ENCODE measurements at places on chromosomes 16 and 17.

- DNase-seq, result no peak
These were observed 182.1 kb downstream of the HS3ST3A1 start for GRCh38 chr17:13419676-13420075.

DNA sequence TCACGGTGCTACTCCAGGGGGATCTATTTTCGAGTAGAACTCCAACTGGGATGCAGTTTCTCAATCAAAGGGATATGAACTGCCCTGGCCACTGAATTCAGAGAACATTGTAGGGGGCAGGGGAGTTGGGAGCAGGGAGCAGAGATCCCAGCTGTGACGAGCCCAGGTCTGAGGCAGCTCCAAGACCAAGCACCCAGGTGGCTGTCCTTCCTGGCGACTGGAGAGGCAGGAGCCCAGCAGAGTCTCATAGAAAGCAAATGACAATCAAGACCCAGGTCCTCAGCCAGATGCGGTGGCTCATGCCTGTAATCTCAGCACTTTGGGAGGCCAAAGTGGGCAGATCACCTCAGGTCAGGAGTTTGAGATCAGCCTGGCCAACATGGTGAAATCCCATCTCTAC lies 60.1 kb downstream of the TK2 start:
- DNase-seq, result no peak

GRCh38 chr16:22400900-22401299 lies 26.5 kb upstream of the CDR2 start:
- DNase-seq, result no peak

DNA sequence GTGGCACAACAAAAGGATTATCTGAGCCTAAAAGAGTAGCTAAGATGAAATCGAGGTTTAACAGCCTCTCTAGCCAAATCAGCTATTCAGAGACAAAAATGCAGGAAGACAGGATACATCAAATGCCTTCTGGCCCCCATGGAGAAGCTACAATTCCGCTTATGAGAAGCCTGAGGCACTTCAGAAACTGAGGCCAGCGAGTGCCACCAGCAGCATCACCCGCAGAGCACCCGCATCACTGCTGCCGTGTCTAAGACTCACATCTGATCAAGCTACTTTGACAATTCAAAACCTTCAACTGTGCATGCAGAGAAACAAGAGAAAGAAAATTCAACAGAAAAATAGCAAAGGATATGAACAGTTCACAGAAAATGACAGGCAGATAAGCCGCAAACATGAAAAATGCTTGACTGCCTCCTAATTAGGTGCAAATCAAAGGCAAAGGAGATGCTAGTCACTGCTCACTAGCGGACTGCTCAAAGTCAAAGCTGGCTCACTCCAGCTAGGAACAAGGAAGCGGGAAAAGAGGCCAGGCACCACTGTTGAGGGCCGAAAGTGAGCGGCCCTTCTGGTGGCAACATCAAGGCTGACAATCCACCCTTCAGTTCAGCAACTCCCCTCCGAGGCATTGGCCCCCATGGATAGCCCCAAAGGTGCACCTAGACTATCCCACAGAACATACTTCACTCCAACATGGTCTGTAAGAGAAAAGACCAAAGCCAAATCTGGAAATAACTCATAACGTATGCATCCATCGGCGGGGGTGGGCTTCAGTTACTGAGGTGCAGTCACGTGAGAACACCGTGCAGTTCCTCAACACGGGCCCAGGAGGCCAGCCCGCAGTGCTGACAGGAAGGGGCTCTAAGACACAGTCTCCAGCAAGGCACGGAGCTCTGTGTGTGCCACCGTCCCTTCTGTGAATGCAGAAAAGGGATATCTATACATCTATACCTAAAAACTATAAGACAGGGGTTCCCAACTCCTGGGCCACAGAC lies 12.0 kb downstream of the MTHFSD start:
- DNase-seq, result no peak

DNA sequence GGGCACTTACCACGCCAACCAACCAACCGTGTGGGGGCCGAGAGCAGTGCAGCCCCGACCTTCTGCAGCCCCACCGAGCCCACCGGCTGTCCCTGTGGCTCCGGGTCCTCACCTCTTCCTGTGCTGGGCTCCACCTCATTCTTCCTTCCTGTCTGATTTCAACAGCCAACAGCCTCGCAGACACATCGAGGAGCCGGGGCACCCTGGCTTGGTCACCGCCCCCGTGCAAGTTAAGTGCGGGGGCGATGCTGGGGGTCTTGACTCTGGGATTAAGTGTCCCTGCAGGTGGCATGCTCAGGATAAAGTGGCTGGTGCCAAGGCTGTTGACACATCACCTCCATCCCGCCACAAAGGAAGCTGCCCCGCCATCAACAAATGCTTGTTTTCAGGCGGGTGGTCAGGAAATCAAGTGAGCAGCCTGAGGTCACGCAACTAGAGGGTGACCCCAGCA lies at the start of gene NLRC3:
Gene NLRC3 (minus strand): TSS at position 102 of the 451 bp plus-strand sequence. CDS start 12,367 bp downstream, outside the sequence.
- no peak for DNase-seq

- no peak for DNase-seq
These were observed 34.4 kb downstream of the CPD start for GRCh38 chr17:30413109-30413508.

- no peak for DNase-seq
These were observed 136.7 kb upstream of the NUDT7 start for GRCh38 chr16:77585379-77586251.

GRCh38 chr16:22337849-22338635 lies 36.4 kb downstream of the CDR2 start:
- DNase-seq, result no peak

GRCh38 chr17:301681-302299 lies 50.8 kb downstream of the RPH3AL start:
- no peak for DNase-seq

- DNase-seq, result no peak
These were observed 22.7 kb downstream of the NXN start for GRCh38 chr17:956905-957304.

- DNase-seq, result no peak
These were observed 25.5 kb upstream of the METRNL start for GRCh38 chr17:83053739-83054451.

DNA sequence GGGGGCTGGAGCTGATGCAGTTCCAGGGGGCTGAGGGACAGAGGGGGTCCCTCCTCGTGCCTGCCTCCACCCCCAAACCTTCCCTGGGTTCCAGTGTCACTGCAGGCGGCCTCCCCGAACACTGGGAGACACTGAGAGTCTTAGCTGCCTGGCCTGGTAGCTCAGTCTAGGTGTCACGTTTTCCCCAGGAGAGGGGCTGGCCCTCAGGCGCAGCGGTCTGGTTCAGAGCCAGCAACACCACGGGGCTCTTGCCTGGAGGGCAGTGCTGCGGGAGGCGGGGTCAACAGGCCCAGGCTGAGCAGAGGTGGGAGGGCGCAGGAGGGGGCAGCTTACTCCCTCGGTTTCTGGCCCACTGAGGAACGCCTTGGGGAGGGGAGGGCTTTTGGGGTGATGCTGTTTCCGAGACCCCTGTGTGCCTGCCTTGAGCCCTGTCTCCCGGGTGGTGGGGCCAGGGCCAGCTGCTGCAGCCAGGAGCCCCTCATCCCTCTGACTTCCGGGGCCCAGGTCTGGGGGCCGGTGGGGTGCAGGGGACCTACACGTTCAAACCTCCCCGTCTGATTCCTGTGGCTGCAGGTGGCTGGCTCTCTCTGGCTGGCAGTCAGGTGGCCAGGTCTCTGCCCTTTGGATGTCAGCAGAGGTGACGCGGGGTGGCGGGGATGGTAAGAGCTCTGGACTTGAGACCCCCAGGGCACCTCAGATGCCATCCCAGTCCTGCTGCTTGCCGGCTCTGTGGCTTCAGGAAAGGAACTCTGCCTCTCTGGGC lies 89.3 kb upstream of the GSE1 start:
- DNase-seq, result no peak

GRCh38 chr16:58502217-58502921 lies 2.4 kb downstream of the NDRG4 start:
- no peak for DNase-seq

GRCh38 chr16:21526923-21527807 lies 72.2 kb upstream of the METTL9 start:
- no peak for DNase-seq

GRCh38 chr16:72085002-72085401 lies 8.4 kb downstream of the TXNL4B start:
- DNase-seq, result no peak

GRCh38 chr16:30092373-30093010 lies 768 bp upstream of the TBX6 start:
- peak; percentile 72 for DNase-seq

GRCh38 chr17:10130677-10131076 lies 67.7 kb downstream of the GAS7 start:
- no peak for DNase-seq

GRCh38 chr17:1313270-1314005 lies 34.0 kb downstream of the TRARG1 start:
- no peak for DNase-seq

DNA sequence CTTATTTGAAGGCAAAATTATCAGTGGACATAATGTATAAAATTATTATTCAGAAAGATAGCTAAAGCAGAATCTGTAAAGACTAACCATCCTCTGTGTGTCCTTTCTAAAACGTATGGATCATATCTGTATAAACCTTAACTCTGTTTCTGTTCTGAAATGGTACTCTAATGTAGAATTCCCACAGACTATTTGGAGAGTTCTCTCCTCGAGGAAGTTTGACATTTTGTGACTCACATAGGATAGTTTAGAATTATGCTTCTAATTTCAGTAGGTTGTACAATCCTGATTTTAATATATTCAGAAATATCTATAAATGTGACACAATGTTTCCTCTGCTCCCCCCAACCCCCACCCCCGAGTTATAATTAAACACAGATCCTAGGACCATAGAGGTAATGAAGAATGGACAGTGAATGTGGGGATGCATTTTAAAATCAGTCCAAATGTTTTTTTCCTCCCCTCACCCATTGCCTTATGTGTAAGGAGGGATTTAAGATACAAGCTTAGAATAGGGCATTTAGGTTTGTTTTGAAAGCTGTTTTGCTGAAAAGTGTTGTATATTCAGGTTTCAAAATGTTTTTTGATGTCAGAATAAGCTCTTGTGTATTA lies 66.8 kb downstream of the BCAS3 start:
- no peak for DNase-seq

GRCh38 chr17:28972437-28972836 lies 21.1 kb upstream of the PHF12 start:
- no peak for DNase-seq

GRCh38 chr16:81195885-81196534 lies 42.5 kb upstream of the BCO1 start:
- DNase-seq, result no peak

- no peak for DNase-seq
These were observed 5.4 kb upstream of the AANAT start for GRCh38 chr17:76461765-76462555.

- no peak for DNase-seq
These were observed 18.4 kb downstream of the TRAP1 start for GRCh38 chr16:3698941-3699340.

DNA sequence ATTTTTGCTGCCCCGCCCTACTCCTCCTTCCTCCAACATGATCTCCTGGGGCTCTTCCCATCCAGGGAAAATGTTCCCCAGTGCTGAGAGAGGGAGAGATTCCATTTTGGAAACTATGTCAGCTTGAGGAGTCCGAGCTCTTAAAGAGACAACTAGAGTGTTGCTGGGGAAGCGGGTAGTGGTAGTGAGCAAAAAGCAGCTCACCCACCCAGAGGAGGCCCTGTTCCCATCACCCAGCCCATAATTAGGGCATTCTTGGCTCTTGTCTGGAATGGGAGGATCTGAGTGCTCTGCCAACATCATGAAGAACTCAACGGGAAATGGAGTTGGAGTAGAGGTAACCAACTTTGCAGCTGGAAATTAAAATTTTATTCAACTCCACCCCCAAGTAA lies 9.1 kb upstream of the MSL1 start:
- DNase-seq, result no peak

Measured in amygdala (tissue), 56 donors.